ENCODE measurements at places on chromosomes 3 and 15.
A peak's percentile ranks its signal among the peaks of the same experiment; 100 is the strongest.

GRCh38 chr3:49629866-49630265 is 44.3 kb upstream of the APEH start:
- DNase-seq, result no peak

GRCh38 chr3:57094575-57094974 is 34.1 kb downstream of the SPATA12 start:
- no peak for DNase-seq

DNA sequence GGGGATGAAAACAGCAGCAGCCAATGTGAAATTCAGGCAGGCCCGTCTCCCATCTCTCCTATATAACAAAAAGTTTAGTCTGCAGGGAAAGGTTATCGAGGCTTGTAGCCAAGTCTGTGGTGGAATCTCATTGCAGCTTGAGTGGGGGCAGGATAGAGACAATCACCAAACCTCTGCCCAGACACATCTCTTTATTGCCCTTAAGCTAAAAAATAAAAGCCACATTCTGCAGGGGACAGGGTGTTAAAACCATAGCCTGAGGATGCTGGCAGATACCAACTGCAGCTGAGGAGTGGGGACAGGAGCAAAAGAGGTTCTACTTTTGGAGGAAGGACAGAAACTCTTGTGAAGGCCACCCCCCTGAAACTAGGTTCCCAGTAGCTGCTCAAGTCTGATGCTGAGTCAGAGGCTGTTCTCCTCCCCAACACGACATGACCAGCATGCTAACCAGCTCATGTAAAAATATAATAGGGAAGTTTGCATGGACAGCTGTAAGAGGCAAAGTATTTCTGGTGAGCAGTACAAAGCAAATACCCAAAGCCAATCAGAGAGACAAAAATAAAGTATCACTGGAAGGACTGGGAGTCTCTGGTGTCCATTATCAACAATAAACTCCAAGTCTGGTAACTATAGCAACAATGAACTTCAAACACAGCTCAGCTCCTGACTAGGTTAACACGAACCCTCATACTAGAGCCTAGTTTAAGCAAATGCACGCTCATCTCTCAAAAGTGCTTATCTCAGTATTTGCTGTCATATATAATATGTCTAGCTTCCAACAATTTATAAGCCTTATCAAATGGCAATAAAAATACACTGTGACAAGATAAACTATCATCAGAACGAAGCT is 362.2 kb upstream of the SLCO3A1 start:
- DNase-seq, result no peak

- peak; percentile 1 for DNase-seq
Measured at GRCh38 chr3:133055339-133055738, 17.1 kb downstream of the TMEM108 start.

DNA sequence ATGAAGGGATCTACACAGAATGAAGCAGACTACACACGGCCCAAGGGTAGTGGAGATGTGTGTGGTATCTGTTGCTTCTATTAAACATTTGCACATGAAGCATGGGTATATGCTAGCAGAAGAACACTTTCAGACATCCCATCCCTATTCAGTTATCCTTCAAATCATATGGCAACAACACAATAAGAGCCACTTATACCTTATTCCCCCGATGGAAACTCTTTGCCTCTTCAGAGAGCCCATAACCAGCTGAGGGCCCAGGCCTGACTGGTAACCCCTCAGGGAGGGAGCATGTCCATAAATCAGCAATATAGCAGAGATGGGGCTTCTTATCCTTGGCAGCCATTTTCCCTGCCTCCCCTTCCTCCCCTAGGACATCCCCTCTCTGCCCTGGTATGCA is 210.6 kb downstream of the FHIT start:
- no peak for DNase-seq

DNA sequence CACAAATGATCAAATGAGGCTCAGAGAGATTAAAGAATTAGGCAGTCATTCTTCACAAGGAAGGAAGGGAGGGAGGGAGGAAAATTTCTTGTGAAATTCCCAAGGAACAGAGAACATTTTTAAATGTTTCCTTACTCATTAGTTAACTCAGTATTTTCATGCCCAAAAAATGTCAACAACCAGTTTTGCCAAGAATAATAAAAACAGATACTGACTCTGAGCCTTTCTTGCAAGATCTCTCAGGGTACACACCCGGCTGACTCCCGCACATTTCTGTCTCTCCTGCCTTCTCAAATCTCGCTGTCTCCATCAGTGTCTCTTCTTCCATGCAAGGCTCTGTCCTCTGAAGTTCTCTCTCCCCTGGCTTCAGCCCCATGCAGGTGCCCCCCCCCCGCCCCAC is 265.9 kb downstream of the TJP1 start:
- no peak for DNase-seq

GRCh38 chr3:2961576-2961975 is 148.6 kb downstream of the IL5RA start:
- DNase-seq, result no peak

DNA sequence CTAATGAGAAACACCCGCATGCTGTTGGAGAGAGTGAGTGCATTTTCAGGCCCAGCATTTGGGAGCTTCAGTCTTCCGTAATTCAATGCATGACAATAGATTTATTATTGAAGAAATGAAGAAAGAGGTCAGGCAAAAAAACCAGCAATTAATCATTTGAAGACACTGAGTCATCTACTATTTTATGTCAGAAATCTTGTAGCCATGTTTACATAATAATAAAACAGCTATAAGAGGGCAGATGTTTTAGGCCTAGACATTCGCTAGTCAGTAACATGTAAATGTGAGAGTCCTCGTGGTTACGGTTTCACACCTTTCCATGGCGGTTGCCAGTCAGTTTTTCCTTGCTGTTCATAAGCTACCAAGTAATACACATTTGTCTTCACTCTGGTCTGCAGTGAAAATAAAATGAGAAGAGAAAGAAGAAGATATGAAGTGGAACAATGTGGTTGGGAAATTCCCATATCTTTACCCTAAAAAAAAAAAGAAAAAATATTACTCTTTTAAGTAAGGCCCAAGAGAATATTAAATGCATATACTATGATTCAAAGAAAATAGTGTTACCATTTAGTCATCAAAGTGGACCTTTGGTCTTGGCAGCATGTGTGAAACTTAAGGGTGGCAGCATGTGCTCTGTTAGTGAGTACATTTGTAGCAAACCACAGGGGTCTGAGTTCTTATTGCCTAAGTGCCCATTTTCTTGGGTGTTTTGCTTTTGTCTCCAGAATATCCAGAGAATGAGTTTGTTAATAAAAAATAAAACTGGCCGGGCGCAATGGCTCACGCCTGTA is 140.5 kb upstream of the TBL1XR1 start:
- DNase-seq, result no peak

DNA sequence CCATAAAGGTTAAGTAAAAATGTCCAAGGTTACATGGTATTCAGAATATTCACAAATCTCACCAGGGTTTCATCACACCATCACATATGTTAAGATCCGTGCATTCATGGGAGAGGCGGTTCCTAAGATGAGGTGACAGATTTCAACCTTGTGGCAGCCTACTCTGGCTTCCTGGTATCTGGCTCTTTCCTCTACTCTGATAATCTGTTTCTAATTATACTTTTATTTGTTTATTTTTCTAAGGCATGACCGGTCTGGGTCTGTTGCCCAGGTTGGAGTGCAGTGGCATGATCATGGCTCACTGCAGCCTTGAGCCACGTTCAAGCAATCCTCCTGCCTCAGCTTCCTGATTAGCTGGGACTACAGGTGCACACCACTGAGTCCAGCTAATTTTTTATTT is 34.4 kb downstream of the RAF1 start:
- no peak for DNase-seq

DNA sequence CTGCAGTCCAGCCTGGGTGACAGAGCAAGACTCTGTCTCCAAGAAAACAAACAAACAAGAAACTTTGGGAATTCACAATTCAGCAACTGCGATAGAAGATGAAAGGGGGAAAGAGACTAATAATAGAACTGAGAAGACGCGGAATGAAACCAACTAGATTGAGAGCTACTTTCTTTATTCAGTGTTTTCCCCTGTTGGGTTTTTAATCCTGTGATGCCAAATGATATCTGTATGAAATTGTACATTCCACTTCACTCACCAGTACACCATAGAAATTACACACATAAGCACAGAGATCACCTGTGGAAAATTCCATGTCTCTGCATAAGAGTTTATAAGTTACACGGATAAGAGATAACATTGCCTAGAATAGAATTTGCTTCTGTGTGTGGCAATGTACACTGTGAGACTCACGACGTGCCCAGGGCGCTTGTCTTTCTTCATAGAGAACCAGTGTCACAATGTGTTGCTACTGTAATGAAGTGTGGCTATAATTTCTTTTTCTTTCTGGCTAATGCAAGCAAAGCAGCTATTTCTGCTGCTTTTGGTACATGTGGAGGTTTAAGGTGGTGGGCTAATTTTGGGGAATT is 17.7 kb upstream of the CHST2 start:
- no peak for DNase-seq

DNA sequence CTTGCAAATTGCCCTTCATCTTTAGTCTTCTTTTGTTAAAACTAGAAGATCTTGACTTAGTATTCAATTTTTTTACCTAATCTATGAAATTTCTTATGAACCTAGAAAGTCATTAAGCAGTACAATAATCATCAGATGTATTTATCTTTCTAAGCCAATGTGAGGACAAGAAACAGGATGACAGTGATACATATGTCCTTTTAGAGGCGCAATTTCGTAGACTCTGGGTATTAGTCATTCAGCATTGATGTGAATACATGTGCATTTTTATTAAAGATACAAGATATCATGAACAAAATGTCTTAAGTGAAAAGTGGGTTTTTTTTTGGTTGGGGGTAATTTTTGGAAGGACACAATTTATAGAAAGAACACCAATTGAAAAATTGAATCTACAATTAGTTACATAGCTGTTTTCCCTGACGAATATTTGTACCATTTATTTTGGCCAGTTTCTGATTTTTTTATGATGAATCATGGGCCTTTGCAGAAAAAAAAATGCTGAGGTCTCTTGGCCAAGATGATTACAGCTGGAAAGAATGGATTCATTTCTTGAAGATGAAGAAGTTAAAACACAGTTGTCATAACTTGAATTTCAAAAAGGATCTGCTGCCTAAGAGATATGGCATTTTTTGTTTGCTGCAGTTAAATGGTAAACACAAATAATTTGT is 48.9 kb upstream of the AGTR1 start:
- no peak for DNase-seq

DNA sequence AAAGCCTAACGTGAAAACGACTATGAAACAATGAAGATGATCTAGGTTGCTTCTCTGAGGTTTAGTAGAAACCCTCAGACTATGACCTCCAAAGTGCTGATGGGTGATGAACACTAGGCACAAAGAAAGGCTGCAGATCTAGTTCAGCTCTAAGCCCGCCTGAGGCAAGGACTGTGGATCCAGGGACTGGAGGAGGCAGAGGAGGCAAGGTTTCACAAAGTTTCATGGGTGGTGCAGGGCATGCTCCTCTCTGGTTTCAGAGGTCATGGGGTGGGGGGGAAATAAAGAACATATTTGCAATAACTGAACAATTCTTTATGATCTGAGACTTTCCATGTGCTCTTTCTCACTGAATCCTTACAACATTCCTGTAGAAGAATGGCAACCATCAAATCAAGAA is 679.2 kb downstream of the NTRK3 start:
- no peak for DNase-seq

DNA sequence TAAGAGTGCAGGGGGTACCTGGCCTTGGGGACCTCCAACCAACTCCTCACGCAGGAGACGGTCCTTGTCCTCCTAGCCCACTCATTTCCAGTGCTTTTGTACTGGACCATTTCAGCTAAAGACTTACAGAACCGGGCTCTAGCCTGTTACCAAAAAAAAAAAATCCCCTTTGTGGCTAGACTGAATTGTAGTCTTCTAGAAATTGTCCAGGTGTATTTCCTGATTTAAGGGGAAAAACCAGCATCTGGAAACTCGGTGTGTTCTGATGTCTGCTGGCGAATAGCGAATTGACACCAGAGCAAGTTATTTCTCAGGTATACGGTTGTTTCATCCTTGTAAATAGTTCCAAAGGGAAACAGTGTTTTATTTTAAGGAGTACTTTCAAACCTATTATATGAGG is 21.1 kb upstream of the MINDY4B start:
- DNase-seq, result no peak

DNA sequence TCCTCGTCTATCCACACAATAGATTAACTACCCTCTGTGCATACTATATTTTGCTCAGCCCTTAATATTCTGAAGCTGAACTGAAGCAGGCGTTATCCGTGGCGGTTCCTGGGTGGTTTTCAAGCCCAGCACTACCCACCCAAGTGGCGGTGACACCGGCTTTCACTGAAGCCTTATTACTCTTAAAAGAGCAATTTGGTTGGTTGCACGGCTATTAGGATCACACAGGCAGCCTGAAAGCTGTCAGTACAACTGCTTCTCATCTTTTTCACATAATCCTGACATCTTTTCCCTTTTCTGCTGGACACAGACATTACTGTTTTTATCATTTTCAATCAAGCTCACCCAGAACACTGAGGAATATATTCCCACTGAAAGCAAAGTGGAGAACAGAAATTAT is 525.3 kb upstream of the ZNF717 start:
- DNase-seq, result no peak

GRCh38 chr3:154217671-154218070 is 96.5 kb downstream of the ARHGEF26 start:
- DNase-seq, result peak; percentile 19

- no peak for DNase-seq
Measured at GRCh38 chr3:31559872-31560534, 27.3 kb downstream of the STT3B start.

GRCh38 chr3:125512135-125512920 is 7.7 kb downstream of the SNX4 start:
- DNase-seq, result no peak

DNA sequence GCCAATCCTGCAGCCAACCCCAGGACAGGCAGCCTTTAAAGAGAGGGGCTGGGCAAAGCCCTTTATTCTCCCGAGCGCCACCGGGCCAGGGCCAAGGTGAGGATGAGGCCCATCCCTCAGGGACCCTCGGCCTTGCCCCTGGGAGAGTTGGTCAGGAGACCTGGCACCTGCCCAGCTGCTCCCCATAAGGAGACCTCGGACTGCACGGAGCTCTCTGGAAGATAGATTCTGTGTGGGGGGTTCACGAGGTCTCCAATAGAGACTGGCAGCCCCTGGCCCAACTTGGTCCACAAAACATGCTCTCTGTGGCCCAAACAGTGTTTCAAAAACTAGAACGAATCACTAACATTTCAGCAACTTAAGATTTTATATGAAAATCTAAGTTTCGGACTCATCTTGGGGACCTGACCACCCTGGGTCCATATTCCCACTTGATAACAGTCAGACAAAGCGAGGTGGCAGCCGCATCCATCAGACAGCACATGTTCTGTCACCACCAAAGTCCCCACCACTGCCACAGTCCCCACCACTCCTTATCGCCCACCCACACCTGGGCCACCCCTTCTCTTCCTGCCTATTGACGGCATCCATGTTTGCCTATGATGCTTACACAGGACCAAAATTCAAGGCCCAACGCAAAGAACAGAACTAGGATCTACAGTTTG is 114.4 kb upstream of the RPL32 start:
- no peak for DNase-seq

Measured in neural progenitor cell (in vitro differentiated cells).